Activated CD4-positive, alpha-beta T cell treated with anti-CD3 and anti-CD28 coated beads for 1 hour (primary cell): ENCODE measurements at places on chromosomes 12 and 14.

DNA sequence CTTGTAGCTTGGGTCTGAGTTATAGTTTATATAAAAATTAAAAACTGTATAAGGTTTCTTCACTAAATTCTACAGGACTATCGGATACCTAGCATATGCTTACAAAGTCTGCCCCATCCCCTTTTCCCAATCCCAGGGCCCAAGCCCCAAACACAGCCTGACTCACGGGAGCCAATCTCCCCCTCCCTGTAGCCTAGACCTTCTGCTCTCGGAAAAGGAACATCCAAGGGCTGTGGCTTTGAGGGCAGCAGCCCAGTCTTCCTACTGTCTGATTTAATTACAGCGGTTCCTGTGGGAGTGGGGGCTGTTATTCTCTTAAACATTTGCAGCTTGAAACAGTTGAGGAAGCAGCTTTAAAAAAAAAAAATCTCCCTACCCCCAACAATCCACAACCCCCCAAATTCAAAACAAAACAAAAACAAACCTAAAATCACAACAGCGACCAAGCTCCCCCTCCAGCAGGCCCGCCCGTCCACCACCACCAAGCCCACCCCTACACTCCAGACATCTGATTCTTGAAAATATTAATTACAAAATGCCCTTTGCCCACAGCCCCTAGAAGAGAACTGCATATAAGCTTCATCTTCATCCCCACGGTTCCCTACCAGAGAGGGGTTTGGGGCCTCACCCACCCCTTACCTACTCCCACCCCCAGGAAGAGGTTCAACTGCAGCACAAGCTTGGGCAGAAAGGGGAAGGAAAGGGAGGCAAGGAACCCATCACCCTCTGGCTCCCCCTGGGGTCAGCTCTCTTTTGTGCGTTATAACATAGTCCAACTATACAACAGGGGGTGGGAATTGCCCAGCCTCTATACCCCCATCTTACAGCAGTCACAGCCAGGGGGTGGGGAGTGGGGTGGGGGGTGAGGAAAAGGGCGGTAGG, 1.1 kb upstream of the PRKAG1 start:
- DNase-seq = no peak

GRCh38 chr14:67352055-67352454, 7.5 kb downstream of the ATP6V1D start:
- no peak for DNase-seq

DNA sequence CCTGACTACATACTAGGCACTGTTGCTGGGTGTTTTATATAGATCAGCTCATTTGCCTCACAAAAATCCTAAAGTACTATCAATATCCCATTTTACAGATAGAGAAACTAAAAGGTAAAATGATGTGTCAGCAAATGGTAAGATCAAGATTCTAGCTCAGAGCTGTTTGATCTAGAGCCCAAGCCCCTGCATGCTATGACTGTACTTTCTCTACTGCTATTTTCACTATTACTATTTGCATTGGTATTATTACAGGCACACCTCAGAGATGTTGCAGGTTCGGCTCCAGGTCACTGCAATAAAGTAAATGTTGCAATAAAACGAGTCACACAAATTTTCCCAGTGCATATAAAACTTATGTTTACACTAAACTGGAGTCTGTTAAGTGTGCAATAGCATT, 10.9 kb downstream of the ISCU start:
- no peak for DNase-seq

DNA sequence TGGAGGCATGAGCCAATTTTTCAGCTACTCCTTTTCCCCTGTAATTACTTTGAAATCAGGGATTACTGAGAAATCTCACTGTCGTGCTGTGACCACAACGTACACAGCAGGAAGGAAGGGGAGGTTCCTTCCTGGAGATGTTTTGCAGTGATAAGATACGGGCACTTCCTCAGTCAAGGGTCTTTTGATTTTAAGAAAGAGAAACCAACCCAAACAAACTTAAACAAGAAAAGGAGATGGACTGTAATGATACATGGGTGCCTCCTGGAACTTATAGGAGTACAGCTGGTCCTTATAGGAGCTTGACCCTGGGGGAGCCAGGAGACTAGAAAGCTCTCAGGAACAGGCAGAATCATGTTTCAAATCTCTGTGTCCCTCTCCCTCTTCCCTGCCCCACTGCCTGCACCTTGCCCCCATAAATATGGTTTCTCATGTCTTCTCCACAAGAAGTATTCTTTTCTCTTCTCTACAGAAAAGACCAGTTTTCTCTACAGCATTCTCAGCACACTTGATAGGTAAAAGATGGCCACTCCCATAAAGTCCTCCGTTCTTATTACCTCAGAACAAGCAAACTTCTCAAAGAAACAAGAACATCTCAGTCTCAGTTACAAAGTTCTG, 281.1 kb upstream of the AMIGO2 start:
- DNase-seq = peak; percentile 19

DNA sequence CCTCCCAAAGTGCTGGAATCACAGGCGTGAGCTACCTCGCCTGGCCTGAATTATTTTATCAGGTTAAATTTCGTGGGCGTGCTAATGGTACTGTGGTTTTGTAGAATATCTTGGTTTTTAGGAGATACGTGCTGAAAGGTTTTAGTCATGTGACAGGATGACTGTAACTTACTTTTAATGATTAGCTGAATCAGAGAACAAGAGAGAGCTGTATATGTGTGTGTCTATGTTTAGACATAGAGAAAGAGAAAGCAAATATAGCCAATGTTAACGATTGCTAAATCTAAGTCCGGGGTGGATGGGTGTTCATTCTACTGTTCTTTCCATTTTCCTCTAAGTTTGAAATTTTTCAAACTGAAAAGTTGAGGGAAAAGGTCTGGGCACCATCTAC, 9.2 kb upstream of the PNMA1 start:
- no peak for DNase-seq

GRCh38 chr12:82760423-82760822, 73.7 kb downstream of the TMTC2 start:
- DNase-seq = no peak

DNA sequence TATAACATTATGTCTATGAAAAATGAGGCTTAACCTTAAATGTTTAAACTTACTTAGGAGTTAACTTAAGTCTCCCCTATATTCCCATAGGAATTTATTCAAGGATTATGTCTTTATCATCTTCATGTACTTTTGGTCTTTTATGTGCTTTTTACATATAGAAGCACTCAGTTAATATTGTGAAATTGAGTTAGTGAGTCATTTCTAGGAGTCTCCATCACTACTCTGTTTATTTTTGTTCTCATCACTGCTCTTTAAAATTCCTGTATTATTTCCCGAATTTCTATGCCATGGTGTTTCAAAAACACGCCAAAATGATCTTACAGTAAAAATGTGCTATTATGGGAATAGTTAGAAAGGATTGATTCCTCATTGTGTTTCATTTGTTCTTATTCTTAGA, 31.6 kb downstream of the TBC1D15 start:
- no peak for DNase-seq

GRCh38 chr14:71287567-71287966, 380.3 kb downstream of the PCNX1 start:
- DNase-seq = no peak

DNA sequence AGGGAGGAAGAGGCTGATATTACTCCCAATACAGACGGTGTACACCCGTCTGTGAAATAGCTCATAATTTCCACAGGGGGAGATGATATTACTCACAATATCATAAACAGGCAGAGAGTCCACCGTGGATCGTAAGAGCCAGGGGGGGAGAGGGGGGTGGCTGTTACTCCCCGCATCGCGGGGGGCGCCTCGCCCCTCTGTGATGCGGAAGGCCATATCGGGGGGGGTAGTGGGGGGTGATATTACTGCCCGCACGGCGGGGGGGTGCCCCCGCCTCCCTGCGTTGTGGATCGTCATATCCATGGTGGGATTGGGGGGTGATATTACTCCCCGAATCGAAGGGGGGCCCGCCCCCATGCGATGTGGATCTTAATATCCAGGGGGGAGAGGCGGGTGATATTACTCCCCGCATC, 91.9 kb downstream of the FRMD6 start:
- no peak for DNase-seq

GRCh38 chr12:90290980-90291975, 582.6 kb upstream of the ATP2B1 start:
- DNase-seq = no peak

DNA sequence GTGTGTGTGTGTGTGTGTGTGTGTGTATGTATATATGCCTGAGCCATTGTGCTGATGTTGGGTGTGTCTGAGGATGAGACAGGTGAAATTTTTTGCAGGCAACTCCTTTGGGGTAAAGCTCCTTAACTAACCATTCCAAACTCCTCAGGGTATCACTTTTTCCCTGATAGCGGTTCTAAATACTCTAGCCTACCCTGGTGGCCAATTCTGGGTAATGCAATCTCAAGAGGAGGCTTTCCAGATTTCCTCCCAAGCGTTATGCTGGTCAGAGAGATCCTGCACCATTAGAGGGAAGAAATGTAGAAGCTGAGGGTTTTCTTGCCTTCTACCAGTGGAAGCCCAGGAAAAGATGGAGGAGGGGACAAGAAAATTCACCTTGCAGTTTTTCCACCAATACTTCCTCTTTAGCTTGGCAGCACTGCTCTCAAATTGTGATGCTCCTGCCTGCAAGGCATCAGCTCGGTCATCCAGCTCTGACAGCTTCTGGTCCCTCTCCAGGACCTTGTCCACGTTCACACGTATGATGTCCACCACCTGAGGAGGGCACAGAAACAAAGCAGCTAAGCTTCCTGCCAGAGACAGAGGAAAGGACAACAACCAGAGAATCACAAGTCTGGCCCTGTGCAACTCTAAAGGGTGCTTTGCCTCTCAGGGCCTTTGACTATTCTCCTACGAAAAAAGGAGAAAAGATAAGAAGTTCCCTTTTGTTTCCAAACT, 4.9 kb downstream of the VAMP1 start:
- no peak for DNase-seq

DNA sequence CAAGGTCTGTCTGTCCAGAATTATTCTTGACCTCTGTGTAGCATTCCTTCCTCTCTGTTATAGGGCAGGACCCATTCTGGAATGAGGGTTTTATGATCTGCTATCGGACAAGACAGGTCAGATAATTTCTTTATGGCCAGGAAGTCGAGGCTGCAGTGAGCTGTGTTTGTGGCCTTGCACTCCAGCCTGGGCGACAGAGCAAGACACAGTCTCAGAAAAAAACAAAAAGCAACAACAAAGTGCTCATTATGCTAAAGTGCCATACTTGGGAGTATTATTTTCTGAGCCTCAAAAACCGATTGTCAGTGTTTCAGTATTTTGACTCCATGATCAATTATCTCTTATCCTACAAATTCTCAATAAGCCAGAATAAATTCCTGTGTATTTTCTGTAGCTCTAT, 4.1 kb downstream of the CIPC start:
- no peak for DNase-seq

- no peak for DNase-seq
These were observed 22.0 kb downstream of the PRPF40B start for GRCh38 chr12:49645146-49646039.

DNA sequence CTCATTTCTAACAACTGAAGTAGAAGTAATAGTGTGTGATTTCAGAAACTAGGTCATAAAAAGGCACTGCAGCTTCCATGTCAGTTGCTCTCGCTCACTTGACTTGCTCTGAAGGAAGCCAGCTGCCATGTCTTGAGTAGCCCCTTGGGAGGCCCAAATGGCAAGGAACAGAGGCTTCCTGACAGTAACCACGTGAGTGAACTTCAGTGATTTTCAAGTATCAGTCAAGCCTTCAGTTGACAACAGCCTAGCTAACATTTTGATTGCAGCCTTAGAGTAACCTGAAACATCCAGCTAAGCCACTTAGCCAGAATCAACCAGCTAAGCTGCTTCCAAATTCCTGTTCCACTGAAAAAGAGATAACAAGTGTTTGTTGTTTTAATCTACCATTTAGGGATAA, 26.7 kb downstream of the TOGARAM1 start:
- DNase-seq = no peak

- DNase-seq = no peak
These were observed 121.1 kb downstream of the PRMT8 start for GRCh38 chr12:3611860-3612703.

DNA sequence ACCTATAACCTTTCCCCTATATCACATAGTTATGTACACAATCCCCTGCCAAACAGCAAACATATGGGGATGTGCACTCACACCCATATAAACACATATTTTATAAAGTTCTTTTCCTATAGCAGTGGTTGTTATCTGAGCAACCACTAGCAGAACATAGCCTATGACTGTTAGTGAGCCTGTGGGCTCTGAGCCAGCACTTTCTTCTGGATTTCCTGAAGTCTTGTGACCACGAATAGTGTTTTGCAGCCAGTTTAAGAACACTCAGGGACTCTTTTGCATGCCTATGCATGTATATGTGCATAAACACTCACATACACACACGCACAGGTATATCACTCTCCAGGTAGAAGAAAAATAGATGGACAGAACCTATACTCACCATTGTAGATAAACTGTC, 17.1 kb downstream of the TESPA1 start:
- DNase-seq = no peak

DNA sequence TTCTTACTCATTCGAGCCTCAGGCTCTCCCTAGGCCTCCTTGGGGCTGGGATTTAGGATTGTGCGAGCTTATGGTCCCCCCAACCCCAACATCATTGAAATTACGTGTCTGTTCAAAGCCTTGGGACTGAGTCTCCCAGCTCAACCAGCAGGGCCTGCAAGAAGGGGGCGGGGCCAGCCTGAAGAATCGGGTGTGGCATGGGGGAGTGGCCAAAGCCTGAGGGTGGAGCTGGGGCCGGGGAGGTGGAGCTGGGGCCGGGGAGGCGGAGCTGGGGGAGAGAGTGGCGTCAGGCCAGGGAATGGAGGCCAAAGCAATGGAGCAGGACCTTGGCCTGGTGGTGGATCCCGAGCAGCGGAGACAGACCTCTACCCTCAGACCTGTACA, 24.3 kb upstream of the HSPB8 start:
- no peak for DNase-seq

GRCh38 chr12:27951898-27952297, 20.6 kb downstream of the PTHLH start:
- no peak for DNase-seq

GRCh38 chr12:39807043-39807442, 187.4 kb upstream of the ABCD2 start:
- DNase-seq = no peak

DNA sequence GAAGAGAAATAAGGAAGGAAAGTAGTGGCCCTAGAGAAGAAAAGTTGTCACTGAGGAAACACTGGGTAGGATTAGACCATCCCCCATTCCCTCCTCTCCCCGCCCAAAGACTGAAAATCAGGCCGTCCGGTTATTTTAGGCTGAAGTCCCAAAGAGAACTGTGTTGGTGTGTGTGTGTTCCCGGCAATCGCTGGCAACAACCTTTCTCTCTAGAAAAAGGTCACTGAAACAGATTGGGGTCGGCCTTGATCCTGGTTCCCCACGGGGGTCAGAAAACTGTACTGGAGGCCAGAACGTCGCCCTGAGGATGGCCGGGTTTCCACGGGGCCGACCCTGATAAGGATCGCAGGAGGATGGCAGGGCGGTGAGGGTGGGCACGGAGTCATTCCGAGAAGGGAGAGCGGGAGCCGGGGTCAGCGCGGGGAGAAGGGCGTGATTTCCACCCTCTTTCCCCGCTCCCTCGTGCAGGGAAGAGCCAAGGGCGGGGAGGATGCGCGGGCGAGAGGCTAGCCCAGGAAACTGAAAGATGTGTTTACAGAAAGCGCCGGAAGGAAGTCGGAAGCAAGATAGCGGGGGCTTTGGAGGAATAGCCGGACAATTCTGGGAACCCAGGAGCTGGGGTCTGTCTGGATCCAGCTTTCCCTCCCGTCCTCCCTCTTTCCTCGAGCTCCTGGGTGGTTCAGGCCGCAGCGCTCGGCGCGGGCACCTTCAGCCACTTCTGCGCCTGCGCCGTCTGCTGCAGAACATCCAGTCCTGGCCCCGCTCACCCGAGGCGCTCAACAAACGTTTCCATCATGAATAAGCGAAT, 25.3 kb upstream of the SPTLC2 start:
- peak; percentile 48 for DNase-seq

- DNase-seq = no peak
These were observed 126.9 kb downstream of the KITLG start for GRCh38 chr12:88453323-88453722.
